AG08395 (cell line): ENCODE measurements at places on chromosomes 6 and 20.
A peak's percentile ranks its signal among the peaks of the same experiment; 100 is the strongest.

- no peak for DNase-seq
Measured at GRCh38 chr6:118298476-118299427, 249.3 kb upstream of the PLN start.

GRCh38 chr6:3664625-3665041, 86.9 kb downstream of the PXDC1 start:
- no peak for DNase-seq

DNA sequence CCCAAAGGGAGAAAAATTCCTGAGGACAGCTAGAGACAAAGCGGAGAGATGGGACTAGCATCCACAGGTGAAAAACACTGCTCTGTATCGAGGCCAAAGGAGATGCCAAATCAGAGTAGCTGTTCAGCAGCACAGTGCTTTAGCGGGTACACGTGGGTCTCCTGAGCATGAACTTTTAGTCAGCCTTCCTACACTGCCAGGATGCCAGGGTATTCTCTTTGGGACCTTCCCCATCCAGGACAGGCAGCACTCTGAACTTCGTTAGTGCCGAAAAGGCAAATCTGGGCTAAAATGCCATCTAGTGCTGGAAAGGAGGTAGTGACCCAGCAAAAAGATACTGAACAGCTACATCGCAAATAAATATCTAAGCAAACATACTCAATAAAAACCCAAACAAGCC, 64.9 kb downstream of the C6orf58 start:
- peak; percentile 54 for DNase-seq

- DNase-seq: peak; percentile 45
Measured at GRCh38 chr6:13615792-13616120, 621 bp downstream of the NOL7 start.

DNA sequence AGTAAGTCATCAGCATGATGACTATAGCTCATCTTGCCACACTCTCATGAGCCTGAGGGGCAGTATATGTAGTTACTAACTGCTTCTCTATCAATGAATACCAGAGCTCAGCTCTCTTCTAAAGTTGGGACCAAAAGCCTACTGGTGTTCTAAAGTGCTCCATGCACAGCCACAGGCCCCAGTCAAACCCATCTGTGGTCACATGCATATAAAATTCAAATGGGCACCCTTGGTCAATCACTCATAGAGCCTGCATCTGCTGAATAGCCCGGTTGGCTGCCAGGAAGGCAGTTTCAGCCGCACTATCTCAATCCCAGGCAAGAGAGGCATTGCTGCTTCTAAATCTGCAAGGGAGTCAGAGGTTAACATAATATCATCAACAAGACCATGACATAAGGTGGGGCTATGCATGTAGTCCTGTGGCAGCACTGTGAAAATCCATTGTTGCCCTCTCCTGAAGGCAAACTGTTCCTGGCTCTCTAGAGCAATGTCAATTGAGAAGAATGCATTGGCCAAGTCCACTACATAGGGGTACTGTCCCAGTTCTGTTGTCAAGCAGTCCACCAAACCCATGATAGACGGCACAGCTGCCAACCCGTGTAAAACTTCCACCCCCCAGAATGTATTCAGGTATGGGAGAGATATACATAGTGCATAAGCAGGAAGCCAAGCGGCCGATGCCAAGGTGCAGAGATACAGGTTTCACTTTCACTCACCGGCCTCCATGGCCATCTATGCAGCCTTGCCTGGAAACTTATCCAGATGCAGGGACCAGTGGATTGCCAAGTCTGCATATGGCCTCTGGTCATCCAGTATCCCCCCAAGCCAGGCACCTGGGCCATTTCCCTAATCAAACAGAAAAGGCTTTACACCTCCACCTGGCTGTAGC, 76.2 kb downstream of the ALDH8A1 start:
- no peak for DNase-seq

- DNase-seq: no peak
Measured at GRCh38 chr6:127932708-127933107, 31.9 kb upstream of the THEMIS start.
